Kidney tubule cell (primary cell): ENCODE measurements at places on chromosomes 5 and 9.

DNA sequence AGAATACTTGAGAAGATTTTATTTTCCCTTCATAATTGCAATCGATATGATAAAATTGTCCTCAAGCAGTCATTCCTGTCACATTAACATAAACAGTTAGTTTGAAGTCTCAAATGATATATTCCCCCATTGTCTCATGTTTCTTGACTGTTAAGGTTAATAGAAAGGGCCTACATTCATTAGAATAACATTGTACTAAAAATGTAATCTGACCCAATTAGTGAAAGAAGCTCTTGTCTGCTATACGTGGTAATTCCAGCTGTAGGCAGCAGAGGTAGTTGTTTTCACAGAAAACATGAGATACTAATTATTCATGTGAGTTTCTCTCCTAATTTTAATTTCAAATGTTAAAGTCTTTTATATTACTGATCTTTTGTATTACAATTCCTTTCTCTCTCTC is 25.9 kb upstream of the AP3B1 start:
- peak; percentile 18 for DNase-seq

DNA sequence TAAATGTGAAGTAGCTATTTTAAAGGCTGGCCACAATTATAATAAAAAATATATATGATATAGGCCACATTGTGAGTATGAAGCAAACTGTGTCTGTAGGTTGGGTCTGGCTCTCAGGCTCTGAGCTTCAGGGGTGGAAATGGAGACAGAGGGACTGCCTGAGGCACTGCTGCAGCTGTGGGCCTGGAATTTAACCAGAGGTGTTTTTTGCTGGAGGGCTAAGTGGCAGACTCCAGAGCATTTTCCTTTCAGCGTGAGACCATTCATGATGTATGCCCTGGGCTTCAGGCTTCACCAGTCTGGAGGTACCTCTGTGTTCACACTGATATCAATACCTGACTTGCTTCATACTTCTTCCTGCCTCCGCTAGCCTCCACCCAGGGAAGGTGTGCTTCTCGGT is 64.9 kb upstream of the IL12B start:
- no peak for DNase-seq

- DNase-seq, result no peak
Measured at GRCh38 chr5:147911427-147911826, 5.1 kb upstream of the C5orf46 start.

DNA sequence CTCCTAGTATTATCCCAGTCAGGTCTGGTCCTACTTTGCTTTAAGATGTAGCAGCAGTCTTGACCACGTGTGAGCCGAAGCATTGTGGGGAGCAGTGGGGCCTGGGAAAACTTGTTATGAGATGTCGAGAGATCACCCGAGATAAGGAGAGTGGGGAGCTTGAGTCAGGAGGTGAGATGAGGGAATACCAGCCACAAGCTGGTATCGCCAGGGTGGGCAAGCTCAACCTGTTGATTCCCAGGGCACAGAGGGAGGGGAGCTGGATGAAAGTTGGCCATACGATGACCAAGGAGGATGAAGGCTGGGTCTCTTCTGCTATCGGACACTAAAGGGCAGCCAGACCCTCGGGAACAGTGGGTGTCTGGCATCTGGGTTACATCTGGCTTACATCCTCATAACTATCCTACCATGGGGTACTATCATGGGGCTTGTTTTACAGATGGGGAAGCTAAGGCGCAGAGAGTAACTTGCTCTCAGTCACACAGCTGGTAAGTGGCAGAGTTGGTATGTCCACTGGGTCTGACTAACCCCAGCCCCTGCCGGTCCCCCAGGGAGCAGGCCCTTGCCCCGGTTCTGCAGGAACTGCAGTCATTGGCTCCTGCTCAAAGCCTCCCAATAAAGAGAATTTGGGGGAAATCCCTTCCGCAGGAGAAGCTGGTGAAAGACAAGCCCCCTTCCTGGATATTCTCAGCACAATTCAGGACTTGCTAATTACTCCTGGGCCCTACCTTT is 13.4 kb upstream of the TIFAB start:
- DNase-seq, result no peak
